ENCODE measurements at places on chromosomes 6 and 20.

- DNase-seq: no peak
Measured at GRCh38 chr20:49539481-49540231, 28.3 kb downstream of the PTGIS start.

DNA sequence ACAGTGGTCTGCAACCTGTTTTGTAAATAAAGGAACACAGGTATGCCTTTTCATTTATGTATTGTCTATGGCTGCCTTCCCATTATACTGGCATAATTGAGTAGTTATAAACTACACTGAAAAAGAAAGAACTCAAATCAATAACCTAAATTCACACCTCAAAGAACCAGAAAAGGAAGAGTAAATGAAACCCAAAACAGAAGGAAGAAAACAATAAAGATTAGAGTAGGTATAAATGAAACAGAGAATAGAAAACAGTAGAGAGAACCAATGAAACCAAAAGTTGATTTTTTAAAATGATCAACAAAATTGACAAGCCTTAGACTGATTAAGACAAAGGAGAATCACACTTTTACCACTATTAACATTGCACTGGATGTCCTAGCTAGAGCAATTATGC, 34.7 kb downstream of the FAM184A start:
- DNase-seq: no peak

GRCh38 chr6:10759312-10759839, 11.8 kb downstream of the TMEM14B start:
- DNase-seq: no peak

DNA sequence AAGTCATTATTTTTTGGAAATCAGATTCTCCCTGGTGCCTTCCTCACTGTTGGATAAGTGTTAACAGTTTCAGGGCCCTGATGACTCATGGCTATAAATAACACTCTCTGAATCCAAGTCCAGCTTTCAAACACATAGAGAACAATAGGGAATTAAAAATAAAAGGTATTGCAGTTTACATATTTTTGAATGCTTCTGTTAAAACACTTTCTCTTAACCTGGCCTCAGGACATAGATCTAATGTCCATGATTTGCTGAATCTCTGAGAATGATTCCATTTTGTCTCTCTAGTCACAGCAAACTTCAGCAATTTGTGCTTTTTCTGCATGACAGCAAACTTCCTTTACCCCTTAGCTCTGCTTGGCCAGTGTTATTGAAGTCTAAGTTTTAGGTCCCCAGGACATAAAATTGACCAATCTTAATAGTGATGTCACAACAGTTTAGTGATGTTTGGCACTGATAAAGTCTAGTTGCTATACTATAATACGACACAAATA, 1192.4 kb upstream of the CITED2 start:
- DNase-seq: no peak

- DNase-seq: no peak
Measured at GRCh38 chr6:45433533-45434380, 56.0 kb upstream of the SUPT3H start.

- DNase-seq: no peak
Measured at GRCh38 chr20:21522481-21523280, 8.8 kb upstream of the NKX2-2 start.

DNA sequence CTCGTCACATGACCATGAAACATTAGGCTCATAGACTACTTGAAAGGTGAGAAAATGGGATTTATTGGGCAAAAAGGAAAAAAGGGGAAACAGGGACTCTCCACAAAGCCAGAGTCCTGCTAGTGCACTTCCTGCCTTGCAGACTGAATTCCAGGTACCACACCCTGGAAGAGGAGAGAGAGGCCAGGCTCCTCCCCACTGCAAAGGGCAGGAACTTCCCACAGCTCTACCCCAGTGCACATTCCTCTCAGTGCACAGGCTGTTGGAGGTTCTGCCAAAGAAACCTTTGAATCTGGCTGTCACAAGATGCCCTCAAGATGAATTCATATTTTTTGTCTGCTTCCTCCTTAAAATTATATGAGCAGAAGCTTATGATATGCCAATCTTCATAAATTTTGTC, 920.4 kb upstream of the GJE1 start:
- DNase-seq: no peak
